Left kidney (tissue), 8 donors: ENCODE measurements at places on chromosomes 2 and 18.
A peak's percentile ranks its signal among the peaks of the same experiment; 100 is the strongest.

DNA sequence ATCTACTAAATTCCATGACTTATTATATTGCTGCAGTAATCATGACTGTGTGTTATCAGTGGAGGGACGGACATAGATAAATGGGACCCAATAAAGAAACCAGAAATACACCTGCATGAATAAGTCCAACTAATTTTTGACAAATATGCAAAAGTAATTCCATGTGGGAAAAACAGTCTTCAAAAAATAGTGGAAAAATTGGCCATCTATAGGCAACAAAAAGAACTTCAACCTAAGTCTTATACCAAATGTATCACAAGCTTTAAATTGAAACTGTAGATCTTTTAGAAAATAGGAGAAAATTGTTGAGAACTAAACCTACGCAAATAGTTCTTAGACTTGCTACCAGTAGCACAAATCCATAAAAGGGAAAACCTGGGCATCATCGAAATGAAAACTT lies 376.2 kb downstream of the NCKAP5 start:
- DNase-seq, result no peak

- DNase-seq, result no peak
Observed at GRCh38 chr2:109148117-109148746, 19.2 kb downstream of the SH3RF3 start.

- peak; percentile 75 for DNase-seq
Observed at GRCh38 chr18:65753520-65753919, 2.7 kb downstream of the CDH7 start.

- no peak for DNase-seq
Observed at GRCh38 chr2:191341436-191341835, 96.2 kb downstream of the MYO1B start.

DNA sequence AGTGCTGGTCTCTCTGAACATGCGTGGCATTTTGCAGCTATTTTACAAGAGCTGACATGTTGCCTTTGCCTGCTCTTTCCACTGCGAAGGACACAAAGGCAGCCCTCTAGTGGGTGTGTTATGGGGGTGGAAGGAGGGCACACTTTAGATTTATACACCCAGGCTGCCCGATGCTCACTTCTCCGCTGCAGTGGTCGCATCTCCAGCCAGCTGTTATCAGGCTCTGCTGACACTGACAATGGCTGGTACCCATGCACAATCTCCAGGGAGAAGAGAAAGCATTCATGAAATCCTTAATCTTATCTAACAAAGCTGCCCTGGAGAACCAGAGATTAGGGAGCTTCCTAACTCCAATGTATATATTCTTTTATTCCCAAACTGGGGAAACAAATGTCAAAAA lies 113.5 kb downstream of the EPHA4 start:
- no peak for DNase-seq

GRCh38 chr2:72630767-72631166 lies 195.1 kb downstream of the EXOC6B start:
- no peak for DNase-seq

- peak; percentile 89 for DNase-seq
Observed at GRCh38 chr18:49898421-49898820, 85.1 kb upstream of the ACAA2 start.

GRCh38 chr2:142862847-142863246 lies 14.6 kb upstream of the KYNU start:
- no peak for DNase-seq

DNA sequence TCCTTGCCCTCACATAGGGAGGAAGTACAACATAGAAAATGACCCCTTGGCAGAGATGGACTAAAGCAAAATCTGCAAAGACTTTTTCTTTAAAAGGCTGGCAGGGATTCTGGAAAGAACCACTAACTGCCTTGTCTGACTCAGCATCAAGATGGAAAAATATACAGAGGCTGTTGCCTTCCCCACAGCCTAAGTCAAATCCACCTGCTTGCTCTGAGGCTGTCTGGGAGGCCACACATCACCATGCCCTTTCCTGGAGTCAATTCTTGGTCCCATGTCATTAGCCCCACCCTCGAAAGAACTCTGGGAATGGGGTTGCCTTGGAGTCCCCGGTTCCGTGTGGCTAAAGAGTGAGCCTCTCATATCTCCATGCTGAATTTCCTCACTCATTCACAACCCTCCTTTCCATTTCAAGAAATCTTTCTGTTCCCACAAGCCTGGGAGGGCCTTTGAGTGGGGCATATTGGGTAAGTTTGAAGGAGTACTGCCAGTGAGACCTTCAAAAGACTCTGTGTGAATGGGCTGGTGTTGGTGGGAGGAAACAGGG lies 39.4 kb downstream of the BMP10 start:
- no peak for DNase-seq

DNA sequence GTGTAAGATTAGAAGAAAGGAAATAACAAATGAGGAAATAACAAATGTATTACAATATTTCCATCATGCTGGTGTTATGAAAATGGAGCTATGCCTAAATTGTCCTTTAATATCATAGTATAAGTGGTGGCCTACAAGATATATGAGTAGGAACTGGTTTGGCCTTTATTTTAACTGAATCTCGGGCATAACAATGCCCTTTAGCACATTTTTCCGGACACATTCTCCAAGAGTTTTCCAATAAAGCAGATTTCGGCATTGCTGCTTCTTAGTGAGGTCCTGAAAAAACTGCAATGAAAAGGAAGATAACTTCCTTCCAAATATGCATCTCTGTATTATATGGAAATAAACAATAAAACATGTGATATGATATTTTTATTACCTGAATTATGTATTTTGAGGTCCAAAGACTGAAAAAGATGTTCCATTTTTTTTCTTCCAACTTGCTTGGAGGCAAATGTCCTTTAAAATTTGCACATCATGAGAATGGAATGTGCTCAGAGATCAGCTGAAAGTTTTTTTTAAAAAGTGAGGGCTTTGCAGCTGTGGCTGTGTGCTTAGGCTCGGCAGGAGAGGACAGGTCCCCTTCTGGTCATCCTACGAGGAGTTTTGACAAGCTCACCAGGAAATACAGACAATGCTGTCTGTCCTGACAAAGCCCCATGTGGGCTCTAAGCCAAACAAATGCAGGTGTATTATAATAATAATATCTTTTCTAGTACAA lies 132.3 kb upstream of the RND3 start:
- no peak for DNase-seq

DNA sequence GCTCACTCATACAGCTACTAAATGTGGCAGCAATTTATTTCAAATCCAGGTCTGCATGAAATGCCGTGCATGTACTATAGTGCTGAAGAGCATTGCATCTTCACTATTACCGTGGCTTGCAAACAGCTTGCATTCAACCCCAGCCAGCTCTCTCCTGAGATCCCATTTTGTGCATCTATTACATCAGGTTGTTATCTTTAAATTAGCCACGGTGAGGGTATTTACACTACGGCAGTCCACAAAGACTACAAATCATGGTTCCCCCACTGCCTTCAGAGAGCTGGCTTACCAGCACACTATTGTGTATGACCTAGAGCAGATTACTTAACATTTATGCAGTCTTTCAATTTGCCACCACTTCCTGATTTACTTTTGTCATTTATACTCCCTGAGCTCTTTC lies 621.3 kb upstream of the LRATD1 start:
- DNase-seq, result no peak

GRCh38 chr2:179479947-179480346 lies 215.3 kb upstream of the SESTD1 start:
- no peak for DNase-seq

DNA sequence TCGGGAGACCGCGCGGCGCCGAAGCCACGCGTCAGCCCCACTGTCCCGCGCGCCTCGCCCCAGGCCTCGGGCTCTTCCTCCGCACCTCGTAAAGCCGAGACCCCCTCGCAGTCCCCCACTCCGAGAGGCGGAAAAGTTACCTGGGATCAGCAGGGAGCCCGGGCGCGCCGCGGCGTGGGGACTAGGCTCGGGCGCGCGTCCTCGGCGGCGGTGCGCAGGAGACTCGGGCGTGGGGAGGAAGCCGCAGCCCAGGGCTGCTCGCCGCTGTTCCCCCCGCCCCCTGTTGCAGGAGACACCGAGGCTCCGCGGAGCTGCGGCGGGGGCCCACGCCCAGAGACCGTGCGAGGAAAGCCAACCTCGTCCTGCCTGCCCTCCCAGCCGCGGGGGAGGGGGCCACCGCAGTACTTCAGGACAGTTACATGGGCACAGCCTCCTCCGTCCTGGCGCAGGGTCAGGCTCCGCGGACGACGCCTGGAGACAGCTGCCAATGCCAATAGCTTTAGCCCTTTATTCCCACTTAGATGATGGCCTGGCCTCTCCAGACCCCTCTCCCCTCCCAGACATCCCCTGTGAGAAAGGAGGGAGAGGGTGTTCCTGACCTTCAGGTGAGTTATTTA lies at the start of gene EPB41L3:
TSS of gene EPB41L3 (minus strand) at position 225 of the 617 bp plus-strand sequence. CDS start 54,814 bp downstream, outside the sequence.
- peak; percentile 34 for DNase-seq

DNA sequence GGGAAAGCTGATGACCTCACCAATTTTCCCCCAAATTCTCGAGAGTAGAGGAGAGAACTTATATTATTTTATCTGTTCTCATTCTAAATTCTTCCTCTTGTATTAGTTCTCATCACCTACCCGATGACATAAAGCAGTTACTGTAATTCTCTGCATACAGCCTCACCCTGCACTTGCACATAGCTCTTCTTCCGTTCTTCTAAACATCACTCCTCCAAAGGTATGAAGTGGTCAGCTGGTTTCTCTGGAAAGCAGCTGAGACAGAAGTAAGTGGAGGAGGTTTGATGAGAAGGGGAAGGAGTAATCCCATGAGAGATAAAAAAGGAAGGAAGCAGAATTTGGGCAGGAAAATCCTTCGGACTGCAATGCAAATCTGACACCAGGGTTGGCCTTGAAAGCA lies 39.0 kb downstream of the FBXO48 start:
- no peak for DNase-seq

DNA sequence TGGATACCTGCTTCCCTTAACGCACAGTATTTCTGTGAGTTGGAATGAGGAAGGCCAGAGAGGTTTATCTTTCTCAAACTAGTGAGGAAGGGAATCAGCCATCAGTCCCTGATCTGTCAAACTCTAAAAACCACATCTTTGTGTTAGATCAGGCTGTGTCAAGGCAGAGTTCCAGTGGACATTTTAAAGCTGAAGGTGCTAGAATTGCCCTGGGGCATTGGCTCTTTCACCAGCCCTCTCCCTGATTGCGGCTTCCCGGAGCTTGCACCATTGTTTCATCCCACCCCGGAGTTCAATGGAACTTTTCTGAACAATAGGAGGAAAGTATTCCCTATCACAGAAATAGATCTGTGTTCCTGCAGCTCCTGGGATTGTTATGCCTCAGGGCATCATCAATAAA lies 110.2 kb downstream of the RNF144A start:
- no peak for DNase-seq

- no peak for DNase-seq
Observed at GRCh38 chr2:232486558-232487384, 863 bp downstream of the ECEL1 start.

DNA sequence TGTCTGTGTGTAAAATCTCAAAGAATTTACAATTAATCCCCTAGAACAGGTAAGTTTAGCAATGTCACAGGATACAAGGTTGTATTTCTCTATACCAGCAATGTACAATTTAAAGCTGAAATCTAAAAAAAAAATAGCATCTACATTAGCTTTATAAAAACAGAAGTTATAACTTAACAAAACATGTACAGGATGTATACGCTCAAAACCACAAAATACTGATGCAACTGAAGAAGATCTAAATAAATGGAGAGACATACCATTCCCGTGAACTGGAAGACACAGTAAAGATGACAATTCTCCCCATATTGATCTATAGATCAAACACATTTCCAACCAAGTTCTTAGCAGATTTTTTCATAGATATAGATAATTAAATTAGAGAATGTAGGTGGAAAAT lies 17.5 kb upstream of the RANBP2 start:
- DNase-seq, result no peak

DNA sequence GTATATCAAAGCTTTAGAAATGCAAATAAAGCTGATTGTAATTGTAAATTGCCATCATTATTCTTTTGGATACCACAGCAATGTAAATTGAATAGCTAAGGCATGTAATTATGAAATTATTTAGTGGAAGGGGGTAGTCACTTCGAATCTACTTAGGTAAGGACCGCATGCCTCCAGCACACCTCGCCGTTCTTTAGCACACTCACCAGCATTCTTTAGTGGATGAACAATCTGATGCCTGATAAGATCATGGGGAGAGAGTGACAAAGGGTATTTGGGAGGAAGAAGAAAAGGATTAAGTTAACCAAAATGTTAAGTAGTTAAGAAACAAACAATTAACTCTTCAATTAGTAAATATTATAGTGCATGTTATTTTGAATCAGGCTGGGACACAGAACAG lies 46.4 kb upstream of the DSC1 start:
- DNase-seq, result no peak

DNA sequence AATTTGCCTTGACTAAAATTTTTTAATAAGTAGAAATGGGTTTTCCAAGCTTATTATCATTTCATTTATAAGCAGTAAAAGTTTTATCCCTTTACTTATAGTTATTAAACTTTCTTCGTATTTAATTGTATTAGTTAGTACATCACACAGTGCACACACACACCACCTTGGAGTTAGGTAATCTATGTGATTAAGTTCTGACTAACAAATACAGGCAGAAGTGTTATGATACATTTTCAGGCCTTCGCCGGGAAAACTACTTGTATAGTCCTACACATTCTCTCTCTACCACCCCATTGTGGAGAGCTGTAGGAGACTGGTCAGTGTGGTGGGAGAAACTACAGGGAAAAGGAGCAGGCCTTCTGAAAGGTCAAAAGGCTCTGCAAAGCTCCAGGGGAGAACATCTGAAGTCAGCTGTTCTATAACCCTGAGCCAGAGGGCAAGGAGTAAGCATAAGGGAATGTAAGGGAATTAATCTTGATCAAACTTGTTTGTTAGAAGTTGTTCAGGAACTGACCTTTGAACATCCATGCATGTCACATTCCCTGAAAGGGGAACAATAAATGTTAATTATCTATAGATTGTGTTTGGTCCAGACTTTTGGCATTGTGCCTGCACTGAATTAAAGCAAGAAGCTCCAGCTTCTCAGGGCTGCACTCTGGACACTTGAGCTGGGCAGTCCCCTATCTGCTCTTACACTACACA lies 231.7 kb downstream of the FSIP2 start:
- DNase-seq, result no peak
